ENCODE measurements at places on chromosomes 16 and 17.
A peak's percentile ranks its signal among the peaks of the same experiment; 100 is the strongest.

- no peak for DNase-seq
These were observed 6.6 kb downstream of the CAPN15 start for GRCh38 chr16:534135-534534.

DNA sequence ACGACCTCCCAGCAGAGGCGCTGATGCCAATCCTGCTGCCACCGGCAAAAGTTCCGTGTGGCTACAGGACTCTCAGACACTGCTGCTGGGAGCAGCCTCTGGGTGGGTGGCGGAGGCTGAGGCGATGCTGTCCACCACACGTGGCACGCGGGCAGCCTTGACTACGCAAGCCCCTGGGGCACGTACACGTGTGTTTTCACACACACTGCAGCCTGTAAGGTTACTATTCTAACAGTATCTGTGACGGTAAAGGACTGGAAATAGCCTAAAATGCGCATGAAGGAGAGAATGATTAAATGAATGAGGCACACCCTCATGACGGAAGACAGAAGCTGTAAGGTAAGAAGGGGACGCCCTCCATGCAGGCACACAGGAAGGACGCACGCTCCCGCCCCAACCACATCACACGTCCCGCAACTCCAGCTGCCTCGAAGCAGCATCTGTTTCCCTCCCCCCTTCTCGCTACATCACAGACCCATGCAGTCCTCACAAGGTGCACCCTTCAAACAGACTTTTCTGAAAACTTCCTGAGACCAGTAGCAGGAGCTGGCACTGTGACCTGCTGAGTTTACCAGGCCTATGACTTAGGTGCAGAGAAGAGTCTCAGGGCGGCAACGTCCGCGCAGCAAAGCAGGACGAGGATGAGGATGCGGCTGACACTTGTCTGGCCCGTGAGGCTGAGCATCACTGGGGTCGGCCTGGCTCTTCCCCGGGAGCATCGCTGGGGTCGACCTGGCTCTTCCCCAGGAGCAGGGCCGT is 28.7 kb upstream of the FASN start:
- peak; percentile 92 for DNase-seq

GRCh38 chr16:54501797-54502196 is 215.2 kb upstream of the IRX3 start:
- DNase-seq = no peak

GRCh38 chr17:81481073-81481799 is 31.4 kb downstream of the ACTG1 start:
- DNase-seq = peak; percentile 67

- no peak for DNase-seq
These were observed 12.1 kb downstream of the LPO start for GRCh38 chr17:58250344-58251011.

- no peak for DNase-seq
These were observed 662 bp upstream of the TUBB3 start for GRCh38 chr16:89922477-89922883.

DNA sequence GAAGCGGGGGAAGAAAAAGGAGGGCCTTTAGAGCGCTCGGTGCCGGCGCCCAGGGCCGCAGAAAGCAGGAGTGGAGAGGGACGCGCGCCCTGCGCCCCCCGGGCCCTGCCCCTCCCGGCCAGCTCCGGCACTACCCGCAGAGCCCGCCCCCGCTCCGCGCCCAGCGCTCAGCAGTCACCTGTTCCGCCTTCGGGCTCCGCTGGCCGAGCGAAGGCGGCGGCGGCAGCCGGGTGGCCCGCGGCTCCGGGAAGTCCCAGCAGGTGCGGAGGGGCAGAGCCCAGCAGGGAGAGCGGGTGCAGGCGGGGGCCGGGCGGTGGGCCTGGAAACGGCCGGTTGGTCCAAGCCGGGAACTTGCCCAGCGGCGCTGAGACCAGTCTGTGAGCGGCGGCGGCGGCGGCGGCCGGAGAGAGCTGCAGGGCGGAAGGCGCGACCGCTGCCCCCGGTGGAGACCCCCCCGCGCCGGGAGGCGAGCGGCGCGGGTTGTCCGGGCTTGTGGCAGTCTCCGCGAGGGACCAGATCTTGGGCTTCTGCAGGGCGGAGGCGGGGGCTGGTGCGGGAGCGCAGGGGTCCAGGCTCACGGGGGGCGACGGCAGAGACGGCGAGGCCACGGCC is 2.2 kb downstream of the IRX3 start:
- DNase-seq = no peak

GRCh38 chr16:679814-680624 is at the start of gene STUB1:
Gene STUB1 (plus strand): TSS chr16:680410. CDS start chr16:680526, 116 bp downstream.
- peak; percentile 87 for DNase-seq

GRCh38 chr16:30678586-30678970 is 20.3 kb downstream of the FBRS start:
- no peak for DNase-seq

- no peak for DNase-seq
These were observed 163.3 kb downstream of the KCNJ2 start for GRCh38 chr17:70332356-70333210.

DNA sequence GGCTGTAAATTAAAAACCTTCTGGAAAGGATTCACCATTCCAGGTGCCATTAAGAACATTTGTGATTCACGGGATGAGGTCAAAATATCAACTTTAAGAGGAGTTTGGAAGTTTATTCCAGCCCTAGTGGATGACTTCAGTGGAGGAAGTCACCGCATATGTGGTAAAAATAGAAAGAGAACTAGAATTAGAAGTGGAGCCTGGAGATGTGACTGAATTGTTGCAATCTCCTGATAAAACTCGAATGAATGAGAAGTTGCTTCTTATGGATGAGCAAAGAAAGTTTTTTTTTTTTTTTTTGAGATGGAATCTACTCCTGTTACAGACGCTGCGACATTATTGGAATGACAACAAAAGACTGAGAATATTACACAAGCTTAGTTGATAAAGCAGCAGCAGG is 26.7 kb downstream of the CCL4 start:
- no peak for DNase-seq

DNA sequence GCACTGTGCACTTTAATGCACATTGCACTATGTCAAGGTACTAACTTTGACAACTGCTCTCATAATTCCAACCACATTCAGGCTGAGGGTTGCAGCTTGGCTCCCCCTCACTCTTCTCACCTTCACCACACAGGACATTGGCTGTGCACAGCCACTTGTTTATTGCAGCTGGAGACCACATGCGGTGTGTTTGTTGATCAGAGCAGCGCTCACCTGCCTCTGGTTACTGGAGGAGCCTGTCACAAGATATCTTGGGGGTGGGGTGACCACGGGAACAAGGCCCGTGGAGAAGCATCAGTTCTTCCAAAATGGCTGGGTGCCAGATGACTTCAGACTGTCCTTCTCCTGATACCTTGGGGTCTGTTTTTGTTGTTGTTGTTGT is 10.6 kb upstream of the CCL5 start:
- peak; percentile 77 for DNase-seq

GRCh38 chr16:71542377-71542776 is 16.2 kb downstream of the CHST4 start:
- peak; percentile 75 for DNase-seq

DNA sequence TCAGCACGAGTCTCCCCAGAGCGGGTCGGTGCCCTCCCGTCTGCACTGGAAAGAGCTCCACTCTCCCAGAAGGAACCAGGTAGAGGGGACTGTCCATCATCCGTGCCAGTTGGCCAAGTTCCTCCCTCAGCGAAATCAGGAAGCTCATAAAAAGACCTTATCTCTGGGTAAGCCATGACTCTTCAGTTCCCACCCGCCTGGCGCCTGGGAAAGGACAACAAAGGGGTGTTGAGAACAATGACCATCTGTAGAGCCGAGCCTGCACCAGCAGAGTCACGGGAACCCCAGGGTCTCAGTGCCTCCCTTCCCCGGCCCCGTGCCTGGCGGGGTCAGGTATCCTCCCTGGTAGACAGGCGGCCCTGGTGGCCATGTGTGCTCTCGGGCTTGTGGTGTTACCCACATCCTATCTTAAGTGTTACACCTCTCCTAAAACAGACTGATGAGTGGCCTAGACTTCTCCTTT is 190.7 kb downstream of the AXIN2 start:
- DNase-seq = no peak

- peak; percentile 31 for DNase-seq
These were observed 712 bp downstream of the TMEM256 start for GRCh38 chr17:7403043-7403726.

- DNase-seq = no peak
These were observed 13.7 kb downstream of the DNAH17 start for GRCh38 chr17:78563189-78564145.

DNA sequence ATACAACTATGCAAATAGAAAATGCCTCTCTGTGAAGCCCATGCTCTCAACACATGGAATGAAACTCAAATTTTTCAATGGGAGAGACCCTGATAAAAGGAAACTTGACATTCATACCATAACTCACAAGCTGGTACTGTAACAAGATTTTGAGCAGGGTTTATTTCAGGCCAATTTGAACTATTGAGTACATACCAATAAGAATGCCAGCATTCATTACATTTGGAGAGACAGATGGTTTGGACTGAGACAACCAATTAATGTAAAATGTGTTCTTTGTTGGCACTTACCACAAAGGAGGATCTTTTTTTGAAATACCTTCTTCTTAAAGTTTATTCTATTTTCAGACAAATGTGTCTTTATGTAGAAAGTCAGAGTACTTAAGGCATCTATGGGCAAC is 1357.0 kb upstream of the GOT2 start:
- no peak for DNase-seq

GRCh38 chr16:8310323-8310722 is 280.0 kb downstream of the TMEM114 start:
- DNase-seq = no peak

GRCh38 chr17:6392609-6393350 is 42.1 kb downstream of the AIPL1 start:
- no peak for DNase-seq

DNA sequence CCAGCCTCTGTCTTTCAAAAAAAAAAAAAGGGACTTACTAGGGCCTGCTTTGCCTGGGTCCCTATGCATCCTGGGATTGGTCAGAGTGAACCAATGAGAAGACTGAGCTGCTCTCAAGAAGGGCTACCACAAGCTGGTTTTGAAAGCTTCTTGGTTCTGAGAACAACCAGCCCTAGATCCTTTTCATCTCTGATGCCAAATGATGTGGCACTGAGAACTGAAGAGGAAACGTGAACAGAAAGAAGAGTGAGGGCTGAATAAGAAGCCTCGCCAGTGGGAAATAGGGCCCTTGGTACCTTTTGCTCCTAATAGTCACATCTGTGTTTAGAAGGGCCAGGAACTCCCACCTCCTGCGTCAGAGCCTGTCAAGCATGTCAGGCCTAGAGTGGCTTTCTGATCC is 10.7 kb downstream of the TACO1 start:
- peak; percentile 61 for DNase-seq

DNA sequence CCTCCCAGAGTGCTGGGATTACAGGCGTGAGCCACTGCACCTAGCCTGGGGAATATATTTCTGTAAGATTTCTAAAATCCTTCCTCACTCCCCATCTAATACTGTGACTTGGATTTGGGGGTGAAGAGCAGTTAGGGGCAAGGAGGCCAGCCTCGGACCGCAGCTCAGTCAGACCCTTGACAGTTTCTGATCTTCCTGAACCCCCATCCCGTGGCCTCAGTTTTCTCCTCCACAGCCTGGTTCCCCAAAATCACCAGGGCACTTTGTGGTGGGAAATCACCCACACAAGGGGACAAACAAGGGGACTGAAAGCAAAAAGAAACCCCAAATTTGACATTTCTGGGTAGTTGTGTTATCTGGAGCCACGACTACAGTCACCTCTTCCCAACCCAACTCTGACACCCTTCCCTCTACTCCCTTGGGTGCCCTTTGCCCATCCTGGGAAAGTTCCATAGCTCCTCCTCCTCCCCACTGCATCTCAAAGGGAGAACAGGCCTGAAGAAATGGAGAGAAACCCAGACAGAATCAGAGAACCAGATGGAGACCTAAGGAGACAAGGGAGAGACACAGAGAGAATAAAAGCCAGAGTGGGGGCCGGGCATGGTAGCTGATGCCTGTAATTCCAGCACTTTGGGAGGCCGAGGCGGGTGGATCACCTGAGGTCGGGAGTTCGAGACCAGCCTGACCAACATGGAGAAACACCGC is 2.8 kb upstream of the STAT5A start:
- no peak for DNase-seq

DNA sequence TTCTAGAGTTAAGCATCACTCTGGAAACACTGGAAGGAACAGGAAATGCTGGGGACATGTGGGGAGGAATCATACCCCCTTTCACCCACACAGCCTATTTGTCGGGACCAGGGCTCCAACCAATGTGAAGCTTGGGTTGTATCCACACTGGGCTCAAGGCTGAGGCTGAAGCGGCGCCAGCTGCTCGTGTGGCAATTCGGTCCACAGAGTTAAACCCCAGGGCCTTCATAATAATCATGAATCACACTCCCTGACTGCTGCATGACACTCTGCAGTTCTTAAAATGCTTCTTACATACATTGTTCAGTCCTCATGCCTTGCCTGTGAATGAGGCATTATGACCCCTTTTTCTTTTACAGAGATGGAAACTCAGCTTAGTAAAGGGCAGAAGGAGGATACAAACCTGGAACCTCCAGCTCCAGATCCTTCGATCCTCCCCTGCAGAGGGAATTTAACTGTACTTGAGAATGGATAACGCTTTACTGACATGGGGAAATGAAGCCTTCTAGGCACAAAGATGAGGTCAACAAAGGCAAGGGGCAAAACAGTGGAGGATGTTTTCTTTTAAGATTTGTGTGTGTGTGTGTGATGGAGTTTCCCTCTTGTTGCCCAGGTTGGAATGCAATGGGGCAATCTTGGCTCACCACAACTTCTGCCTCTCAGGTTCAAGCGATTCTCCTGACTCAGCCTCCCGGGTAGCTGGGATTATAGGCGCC is 72.7 kb downstream of the SOX9 start:
- DNase-seq = no peak

DNA sequence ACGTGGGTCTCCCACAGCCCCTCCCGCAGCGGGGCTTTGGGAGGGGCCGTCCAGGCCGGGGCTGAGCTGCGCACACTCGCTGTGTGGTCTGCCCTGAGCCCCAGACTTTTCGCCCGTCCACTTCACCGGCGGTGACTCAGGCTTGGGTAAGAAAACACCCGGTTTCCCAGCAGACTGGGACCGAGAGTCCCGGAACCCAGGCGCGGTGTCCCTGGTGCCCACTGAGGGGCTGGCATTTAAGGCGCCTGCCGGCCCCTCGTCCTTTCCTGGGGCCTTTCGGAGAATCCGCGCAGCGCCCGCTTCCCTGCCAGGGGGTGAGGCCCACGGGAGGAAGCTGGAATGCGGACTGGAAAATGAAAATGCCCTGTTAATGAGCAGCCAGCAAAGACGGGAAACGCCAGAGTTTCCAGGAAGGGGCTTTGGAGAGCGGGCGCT is 100.3 kb downstream of the C16orf95 start:
- no peak for DNase-seq

GRCh38 chr17:7216242-7217112 is 3.2 kb downstream of the DLG4 start:
- DNase-seq = no peak

DNA sequence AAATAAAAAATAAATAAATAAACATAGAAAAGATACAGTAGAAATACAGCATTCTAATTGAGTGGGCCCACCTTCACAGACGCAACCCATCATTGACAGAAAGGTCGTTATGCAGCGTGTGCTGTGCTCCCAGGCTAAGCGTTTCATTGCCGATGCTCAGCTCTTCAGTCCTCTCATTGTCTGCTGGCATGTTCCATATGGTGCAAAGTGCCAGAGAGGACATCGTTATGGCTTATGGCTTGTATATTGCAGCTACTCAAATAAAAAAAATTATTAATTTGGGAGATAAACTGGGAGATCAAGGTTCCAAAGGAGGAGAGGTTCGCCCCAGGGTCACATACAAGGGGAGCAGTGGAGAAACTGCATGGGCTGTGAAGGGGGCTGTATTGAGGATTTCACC is 11.3 kb upstream of the UBALD2 start:
- DNase-seq = no peak

GRCh38 chr17:21756856-21757619 is 64.7 kb downstream of the KCNJ18 start:
- DNase-seq = no peak

GRCh38 chr16:1960665-1961630 is 1.6 kb downstream of the NDUFB10 start:
- DNase-seq = no peak
